Stimulated activated CD8-positive, alpha-beta memory T cell treated with anti-CD3 and anti-CD28 coated beads, Interleukin-15, amount 100 ng/mL, for 4 hours (primary cell): ENCODE measurements at places on chromosomes 3 and 15.

DNA sequence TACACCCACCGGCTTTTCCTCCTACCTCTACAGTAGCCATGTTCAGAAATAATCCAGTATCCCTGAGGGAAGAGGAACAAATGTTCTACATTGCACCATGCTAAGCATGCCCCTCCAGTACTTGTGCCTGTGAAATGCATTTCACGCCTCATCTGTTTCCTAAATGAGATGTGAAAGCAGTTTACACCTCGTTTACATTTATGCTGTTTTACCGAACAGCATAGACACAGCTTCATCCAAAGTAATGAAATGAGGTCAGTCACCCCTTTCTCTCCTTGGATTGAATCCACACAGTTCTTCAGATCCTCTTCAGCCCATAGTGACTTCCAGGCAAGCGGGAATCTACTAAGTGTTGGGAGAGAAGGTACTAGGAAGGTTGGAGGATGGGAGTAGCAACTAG lies 514.3 kb downstream of the PDCD6IP start:
- DNase-seq = no peak

- no peak for DNase-seq
Measured at GRCh38 chr3:113698956-113699355, 2.5 kb upstream of the USF3 start.

- DNase-seq = no peak
Measured at GRCh38 chr3:125057186-125057850, 1.5 kb upstream of the HEG1 start.

DNA sequence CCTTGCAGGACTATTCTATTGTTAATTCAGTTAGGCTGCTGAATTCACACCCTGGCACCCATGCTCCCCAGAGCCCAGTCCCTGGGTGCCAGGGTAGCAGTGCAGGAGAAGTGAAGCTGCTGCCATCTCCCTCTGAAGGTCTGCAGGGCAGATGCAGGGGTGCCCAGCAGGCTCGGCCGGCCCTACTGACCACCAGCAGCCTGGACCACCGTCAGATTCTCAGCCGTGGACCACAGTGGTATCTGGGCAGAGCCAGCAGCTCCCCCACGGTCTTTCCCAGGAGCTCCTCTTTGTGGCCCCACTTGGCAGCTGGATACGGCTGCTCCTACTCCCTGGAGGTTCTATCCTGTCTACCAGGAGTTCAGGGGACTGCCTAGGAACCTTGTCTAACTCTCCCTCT lies 46.8 kb downstream of the ALDH1L1 start:
- DNase-seq = no peak

DNA sequence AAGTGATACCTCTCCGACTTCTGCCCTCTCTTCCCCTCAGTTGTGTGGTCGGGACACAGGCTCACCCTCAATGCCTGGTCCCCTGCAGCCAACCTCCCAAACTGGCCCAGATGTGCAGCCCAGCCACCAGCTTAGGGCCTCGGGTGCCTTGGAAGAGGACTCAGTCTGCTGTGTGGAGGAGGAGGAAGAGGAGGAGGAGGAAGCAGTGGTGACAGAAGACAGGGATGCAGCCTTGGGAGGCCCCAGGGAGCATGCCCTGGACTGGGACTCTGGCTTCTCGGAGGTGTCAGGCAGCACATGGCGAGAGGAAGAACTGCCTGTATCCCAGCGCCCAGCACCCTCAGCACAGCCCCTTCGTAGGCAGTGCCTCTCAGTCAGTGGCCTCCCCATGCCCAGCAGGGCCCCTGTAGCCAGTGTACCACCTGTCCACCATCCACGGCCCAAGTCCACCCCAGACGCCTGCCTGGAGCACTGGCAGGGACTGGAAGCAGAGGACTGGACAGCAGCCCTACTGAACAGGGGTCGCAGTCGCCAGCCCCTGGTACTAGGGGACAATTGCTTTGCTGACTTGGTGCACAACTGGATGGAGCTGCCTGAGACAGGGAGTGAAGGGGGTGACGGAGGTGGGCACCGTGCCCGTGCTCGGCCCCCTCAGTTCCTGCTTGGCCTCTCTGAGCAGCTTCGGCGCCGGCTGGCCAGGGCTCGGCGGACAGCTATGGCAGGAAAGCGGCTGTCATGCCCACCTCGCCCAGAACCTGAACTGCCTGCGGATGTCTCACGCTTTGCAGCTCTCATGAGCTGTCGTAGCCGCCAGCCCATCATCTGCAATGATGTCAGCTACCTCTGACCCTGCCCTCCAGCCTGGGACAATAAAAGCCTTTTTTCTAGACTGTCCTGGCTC lies 1.3 kb downstream of the INKA1 start:
- DNase-seq = no peak

DNA sequence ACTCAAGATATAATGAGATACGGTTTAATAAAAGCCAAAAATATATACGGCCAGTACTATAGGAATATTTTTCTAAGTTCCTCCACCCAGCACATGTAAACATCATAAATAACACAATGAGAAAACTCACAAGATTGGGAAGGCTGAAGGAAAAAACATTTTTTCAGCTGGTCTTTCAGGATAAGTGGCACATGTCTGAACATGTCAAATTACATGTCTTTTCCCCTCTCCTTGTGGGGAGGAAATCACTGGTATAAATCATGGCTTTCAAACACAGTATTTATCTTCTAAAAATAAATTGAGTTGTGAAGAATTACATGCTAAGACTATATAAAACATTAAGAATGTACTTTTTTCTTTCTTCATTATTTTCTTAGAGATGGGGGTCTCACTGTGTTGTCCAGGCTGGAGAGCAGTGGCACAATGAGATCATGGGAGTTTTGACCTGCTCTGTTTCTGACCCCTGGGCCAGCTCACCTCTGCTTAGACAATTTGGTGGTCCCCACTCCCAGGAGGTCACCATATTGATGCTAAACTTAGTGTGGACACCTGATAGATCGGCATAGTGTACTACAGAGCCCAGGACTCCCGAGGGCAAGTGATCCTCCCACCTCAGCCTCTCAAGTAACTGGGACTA lies 32.8 kb downstream of the ETV5 start:
- DNase-seq = no peak

- DNase-seq = no peak
Measured at GRCh38 chr15:89052474-89052873, 35.8 kb upstream of the ABHD2 start.

- DNase-seq = no peak
Measured at GRCh38 chr3:120850381-120851295, 57.4 kb upstream of the STXBP5L start.

GRCh38 chr3:55765398-55765797 lies 278.3 kb upstream of the WNT5A start:
- DNase-seq = no peak

GRCh38 chr3:111619833-111620232 lies 24.7 kb upstream of the ZBED2 start:
- no peak for DNase-seq

DNA sequence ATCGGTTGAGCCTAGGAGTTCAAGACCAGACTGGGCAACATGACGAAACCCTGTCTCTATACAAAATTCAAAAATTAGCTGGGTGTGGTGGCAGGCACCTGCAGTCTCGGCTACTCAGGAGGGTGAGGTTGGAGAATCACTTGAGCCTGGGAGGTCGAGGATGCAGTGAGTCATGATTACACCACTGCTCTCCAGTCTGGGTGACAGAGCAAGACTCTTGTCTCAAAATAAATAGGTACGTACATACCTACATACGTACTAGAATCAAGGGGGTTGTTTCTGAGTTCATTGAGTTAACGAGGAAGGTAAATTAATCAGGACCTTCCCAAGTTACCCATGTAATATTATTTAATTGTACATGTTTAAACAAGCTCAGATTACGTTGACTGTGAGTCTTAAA lies 97.5 kb downstream of the CHL1 start:
- DNase-seq = no peak

DNA sequence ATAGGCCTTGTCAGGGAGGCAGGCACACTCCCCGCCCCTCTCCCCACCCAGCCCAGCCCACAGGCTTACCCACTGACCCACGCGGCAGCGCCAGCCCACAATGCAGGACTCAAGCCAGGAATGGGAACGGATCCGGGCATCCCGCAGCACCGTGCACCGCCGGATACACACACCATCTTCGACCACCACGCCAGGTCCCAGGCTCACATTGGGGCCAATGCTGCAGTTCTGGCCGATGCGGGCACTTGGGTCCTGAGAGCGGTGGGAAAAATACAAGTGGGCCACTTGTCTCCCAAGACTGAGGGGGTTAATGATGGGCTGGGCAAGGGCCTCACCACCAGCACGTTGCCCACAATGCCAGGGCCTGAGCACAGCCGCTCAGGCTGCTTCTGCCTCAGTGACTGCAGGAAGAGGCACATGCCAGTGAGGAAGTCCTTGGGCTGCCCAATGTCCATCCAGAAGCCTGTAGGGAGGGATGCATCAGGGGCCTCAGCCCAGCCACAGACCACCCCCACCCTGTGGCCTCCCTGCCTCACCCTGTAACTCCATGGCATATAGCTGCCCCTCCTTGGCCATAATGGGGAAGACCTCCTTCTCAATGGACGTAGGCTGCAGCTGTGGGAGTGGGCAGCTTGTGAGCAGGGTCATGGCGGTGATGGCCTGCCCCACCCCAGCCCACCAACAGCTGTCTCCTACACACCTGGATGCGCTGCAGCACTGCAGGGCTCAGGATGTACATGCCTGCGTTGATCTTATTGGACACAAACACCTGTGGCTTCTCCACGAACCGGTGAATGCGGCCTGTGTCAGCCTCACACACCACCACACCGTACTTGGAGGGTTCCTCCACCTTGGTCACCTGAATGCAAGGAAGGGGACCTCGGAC lies 1.6 kb downstream of the GMPPB start:
- DNase-seq = no peak

- no peak for DNase-seq
Measured at GRCh38 chr3:189570916-189571315, 60.3 kb upstream of the TP63 start.

DNA sequence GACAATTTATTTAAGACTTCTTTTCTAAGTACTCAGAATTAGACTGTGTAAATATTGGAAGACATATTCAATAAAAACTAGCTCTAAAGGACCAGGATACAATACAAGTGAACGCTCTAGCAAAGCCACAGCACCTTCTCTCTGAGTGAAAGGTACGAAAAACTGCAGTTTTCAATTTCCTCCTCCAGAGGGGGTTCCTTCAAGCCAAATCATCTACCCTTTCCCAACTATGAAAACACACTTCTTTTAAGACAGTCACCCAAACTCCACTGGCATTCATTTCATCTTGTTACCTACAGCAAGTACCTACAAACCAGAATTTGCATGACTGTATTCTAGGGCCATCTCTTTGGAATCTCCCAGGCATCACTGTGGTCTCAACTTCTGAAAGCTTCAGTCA lies 165.8 kb downstream of the ERC2 start:
- DNase-seq = no peak

- DNase-seq = no peak
Measured at GRCh38 chr3:68210635-68211034, 556.2 kb upstream of the SUCLG2 start.

GRCh38 chr3:188627652-188628051 lies 473.7 kb downstream of the LPP start:
- no peak for DNase-seq

DNA sequence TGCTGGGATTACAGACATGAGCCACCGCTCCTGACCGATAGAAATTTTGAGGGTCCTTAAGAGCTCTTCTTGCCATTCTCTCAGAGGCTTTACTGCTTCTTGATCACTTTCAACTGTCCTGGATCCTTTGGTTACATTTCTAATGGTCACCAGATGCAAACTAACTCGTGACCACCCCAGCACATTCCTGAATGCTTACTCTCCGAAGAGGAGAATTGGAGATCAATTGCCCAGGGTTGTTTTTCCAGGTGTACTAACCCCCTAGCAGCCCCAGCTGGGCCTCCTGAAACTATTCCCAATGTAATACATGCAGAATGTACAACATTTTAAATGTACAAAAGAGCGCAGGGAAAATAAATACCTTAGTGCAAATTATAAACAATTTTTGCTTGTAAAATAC lies 65.1 kb upstream of the TBL1XR1 start:
- DNase-seq = no peak

DNA sequence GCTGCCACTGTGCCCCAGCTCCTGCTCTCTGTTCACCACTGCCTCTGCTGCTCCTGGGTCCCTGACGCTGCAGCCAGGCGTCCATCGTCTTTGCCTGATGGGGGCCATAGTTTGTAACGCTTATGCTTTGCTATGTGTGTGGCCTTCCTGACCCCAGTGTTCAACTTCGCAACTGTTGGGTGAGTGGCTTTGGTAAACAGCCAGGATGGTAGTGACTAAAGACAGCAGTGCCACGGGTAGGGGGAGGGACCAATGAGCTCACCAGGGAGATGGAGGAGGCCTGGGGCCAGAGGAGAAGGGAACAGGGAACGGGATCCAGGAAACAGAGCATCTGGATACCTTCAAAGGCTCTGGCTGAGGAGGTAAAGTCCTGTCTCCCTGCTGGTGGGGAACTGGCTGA lies 75.9 kb upstream of the ALDH1L1 start:
- DNase-seq = no peak

DNA sequence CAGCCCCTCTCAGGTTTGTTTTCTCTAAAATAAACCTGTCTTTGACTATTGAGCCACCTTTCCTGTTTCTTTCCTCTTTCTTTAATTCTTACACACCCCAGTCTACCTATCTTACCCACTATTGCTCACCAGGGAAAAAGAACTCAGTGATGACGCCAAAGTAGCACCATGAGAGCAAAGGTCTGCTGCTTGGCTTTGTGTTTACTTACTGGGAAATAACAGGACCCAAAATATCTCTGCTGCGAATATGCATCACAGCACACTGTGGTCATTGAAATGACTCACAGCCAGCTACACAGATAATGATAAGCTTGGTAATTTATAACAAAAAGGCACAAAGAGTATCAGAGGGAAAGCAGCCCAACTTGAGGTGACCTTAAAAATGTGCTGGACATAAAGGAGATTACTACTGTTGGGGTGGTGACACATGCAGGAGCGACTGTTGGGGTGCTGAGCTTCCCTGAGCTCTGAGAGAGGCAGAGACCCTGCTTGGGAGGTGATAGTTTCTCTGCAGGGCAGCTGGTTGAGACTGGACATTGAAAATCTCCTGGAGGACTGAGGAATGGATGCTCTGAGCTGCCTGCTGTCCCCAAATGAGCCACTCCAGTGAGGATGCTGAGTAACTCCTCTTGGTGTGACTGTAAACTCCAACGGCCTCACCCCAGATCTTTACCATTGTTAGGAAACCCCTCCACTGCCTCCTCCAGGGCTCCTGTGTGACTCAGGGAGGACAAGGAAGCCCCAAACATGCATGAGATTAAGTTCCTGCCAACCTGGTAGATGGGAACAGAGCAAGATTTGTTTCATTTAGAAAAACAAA lies 14.5 kb downstream of the EFCAB12 start:
- no peak for DNase-seq
